ENCODE measurements at places on chromosomes 2 and 18.

- DNase-seq, result no peak
These were observed 7.9 kb downstream of the IL1RN start for GRCh38 chr2:113135317-113135716.

GRCh38 chr2:48059975-48060374 lies 153.7 kb upstream of the FBXO11 start:
- no peak for DNase-seq

DNA sequence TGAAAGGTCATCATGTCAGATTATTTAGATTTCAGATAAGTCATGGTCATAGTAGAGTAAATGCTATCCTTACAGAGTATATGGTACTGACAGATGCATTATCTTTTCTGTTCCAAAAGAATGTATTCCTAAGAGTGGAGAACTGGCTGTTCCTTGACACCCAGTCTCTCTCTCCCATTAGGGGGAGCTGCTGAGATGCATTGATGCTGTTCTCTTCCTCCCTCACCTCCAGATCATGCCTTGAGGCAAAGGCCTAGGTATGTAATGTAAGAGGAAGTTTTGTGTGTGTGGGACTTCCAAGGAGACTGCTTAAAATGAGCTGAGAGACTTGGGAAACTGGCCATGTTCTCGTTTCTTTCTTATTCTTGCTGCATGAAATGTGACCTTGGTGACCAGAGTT lies 979.5 kb upstream of the CELF4 start:
- no peak for DNase-seq

GRCh38 chr18:293536-293935 lies 25.7 kb upstream of the THOC1 start:
- DNase-seq, result no peak

- no peak for DNase-seq
These were observed 34.4 kb downstream of the ATP8B1 start for GRCh38 chr18:57768537-57769326.

DNA sequence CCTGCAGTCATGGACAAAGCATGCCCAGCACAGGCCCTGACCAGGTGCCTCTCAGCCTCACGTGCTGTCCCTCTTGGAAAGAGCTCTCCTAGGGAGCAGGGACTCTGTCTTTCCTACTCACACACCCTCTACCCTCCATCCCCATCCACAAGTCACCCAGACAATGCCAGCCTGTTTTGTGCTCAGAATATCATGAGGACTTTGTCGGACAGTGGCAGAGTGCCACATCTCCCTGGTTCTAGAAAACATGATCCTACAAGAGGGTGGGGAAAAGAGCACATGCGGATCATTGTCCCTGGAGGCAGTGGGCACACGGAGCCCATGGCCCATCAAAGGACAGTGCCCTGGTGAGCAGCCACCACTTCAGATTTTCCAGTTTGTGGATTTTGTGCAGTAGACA lies 3.7 kb upstream of the MAL start:
- DNase-seq, result peak; percentile 90

GRCh38 chr18:23495723-23496440 lies 7.4 kb upstream of the RMC1 start:
- no peak for DNase-seq

DNA sequence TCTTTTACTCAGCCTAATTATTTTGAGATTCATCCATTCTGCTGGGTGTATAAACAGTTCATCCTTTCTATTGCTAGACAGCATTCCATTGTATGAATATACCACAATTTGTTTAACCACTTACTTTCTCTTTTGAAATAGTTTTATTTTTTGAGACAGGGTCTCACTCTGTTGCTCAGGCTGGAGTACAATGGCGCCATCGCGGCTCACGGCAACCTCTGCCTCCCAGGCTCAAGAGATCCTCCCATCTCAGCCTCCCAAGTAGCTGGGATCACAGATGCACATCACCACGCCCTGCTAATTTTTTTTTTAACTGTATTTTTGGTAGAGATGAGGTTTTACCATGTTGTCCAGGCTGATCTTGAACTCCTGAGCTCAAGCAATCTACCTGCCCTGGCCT lies 54.5 kb downstream of the USP37 start:
- no peak for DNase-seq

- no peak for DNase-seq
These were observed 34.3 kb downstream of the TWIST2 start for GRCh38 chr2:238882082-238882755.

DNA sequence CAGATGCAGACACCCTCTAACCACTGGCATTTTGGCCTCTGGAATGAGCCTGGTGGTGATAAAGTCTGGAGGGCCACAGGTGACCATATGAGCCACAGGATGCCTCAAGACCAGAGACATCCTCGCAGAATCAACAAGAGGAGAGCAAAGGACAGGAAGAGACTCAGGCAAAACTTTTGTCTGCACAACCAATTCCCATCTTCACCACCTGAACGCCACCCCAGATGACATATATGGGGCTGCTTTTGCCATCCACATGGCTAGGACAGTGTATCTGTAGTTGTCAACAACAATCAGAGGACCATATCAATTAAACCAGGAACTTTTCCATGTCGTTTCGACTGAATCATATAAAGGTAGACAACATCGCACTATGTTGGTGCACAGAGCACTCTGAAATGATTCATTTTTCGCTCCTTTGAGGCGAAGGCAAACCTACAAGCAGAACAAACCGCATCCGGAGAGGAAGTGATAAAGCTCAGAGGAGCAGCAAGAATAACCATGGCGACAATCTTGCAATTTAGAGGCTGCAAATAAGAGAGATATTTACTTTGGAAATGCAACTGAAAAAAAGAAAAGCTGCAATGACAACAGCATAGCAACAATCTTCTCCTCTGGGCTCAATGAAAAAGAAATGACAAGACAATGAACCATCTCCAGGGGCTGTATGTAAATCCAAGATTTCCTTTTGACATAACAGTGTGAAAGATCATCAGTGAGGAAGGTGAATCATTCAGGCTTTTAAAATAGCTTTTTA lies 204.5 kb downstream of the ARL4C start:
- DNase-seq, result no peak

- DNase-seq, result no peak
These were observed 250.7 kb upstream of the SALL3 start for GRCh38 chr18:78728784-78729467.

GRCh38 chr18:80105369-80106167 lies 3.5 kb upstream of the ADNP2 start:
- no peak for DNase-seq

DNA sequence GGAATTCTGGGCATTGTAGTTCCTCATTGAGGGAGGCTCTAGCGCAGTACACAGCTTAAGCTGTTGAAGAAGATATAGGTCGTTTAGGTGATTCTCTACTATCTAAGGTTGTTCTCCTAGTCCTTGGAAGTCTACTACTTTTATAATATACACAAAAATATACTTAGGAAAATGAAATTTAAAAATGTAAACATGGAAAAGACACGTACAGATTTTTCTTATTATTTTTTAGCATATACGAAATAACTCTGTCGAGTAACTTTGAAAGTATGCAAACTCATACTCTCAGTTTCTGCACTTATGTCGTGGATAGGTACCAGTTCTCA lies 272 bp upstream of the FASTKD1 start:
- no peak for DNase-seq

- no peak for DNase-seq
These were observed 41.9 kb downstream of the C2orf76 start for GRCh38 chr2:119324685-119325270.

DNA sequence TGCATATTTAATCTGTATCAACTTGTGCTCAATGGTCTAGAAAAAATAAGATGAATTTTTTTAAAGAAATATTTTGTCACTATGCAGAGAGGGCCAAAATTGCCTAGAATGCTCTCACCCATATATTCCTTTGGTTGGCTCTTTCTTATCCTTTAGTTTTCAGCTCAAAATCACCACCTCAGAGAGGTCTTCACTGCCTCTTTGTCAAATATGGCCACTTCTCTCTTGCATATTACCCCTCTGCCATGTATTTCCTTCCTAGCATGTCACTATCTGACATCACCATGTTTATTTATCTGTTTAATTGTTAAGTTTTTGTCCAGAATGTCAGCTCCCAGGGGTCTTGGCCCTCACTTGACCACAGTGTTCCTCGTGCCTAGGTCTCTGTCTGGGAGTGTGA lies 535.2 kb upstream of the CDH2 start:
- DNase-seq, result no peak

DNA sequence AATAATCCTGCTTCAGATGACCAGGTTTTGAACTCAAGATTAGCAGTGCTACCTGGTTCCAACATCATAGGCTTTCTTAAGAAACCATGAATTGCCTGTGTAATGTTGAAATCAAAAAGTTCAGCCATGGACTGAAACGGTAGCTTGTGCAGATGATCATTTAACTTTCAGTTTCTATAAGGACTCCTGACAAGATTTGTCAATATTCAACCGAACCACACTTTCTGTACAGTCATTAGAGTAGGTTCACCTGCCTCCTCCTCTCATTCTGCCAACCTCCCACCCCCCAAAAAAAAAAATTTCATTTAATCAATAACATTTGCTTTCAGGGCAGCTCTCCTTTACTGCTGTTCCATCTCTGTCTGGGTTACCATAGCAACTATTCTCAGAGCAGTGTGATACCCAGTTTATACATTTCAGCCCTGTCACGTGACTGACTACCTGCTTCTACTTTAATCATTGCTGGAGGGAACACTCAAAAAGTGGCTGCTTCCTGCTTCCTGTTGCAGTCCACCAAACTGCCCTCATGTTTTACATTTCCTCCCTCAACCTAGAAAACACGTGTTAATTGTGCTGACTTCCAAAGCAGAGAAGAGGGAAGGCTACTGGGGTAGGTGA lies 275.5 kb downstream of the SS18 start:
- DNase-seq, result peak; percentile 23

DNA sequence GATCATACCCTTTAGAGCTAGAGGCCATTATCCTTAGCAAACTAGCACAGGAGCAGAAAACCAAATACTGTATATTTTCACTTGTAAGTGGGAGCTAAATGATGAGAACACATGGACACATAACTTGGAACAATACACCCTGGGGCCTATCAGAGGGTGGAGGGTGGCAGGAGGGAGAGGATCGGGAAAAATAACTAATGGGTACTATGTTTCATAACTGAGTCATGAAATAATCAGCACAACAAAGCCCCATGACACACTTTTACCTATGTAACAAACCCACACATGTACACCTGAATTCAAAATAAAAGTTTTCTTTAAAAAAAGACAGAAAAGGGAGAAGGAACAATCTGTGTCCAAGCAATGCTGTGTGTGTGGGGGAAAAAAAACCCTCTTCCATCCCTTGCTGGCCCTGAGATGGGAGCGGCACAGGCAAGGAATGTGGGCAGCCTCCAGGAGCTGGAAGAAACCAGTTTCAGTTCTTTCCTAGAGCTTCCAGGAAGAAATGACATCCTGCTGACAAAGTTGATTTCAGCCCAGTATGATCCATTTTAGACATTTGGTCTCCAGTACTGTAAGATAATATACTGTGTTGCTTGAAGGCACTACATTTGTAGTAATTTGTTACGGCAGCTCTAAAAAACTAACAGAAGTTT lies 458.7 kb upstream of the CNTNAP5 start:
- DNase-seq, result no peak

DNA sequence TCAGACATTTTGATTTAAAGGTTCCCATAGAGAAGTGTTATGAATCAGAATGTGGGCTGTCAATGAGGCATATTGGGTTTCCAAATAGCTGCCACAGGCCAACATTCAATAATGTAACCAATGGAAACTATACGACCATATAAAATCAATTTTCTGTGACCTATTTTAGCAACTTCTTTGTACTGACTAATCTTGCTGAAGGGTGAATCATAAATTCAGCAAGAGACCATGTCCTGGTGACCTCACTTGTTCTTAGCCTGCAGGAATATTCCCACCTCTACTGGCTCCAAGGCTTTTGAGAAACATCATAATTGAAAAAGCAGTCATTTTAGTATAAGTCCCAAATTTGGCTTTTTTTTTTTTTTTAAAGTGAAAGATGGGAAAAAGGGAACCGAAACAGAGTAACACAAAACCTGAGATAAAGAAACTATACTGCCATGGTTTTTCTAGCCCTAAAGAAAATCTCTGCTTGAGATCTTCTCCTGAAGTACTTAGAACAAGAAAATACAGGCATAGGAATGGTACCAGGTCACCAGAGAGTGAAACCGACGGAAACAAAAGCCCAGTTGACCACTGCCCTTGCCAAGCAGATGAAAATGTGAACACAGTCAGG lies 32.1 kb downstream of the PLEKHM3 start:
- no peak for DNase-seq

GRCh38 chr2:20213651-20214565 lies 11.0 kb downstream of the SDC1 start:
- DNase-seq, result no peak

- no peak for DNase-seq
These were observed 96.2 kb downstream of the GALNT3 start for GRCh38 chr2:165697748-165698443.

DNA sequence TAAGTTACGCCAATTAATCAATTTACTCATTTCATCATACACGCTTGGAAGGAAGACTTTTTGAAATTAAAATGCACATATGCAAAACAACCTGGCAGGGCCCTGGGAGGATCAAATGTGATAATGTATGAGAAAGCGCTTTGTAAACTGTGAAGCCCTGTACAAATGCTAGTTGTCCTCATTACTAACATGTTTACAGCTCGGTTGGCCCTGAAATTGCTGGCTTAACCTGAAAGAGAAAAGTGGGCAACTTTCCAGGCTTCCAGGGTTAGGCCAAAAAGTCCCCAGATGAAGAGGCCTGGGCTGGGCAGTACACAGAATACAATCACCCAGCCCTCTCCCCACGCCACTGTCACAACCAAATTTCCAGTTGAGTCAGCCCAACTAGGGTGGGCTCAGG lies 60.2 kb downstream of the DNMT3A start:
- DNase-seq, result no peak

DNA sequence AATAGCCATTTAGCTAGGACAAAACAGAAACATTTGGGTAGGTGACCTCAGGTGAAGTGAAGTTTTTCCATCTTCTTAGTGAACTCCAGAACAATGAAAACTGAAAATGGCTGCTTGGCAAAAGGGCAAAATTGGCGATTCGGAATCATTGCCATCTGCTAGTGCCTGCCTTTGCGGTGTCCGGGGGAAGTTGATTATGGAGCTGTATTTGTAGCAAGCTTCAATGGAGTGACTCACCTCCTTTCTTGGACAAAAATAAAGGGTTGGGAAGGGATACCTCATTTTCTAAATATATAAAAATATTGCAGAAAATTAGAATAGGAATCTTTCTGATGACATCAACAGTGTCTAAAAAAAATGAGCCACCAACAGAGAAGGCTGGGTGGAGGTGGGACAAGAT lies 460.5 kb downstream of the TGIF1 start:
- DNase-seq, result no peak

GRCh38 chr18:15198116-15198389 lies 450.1 kb downstream of the ANKRD30B start:
- DNase-seq, result peak; percentile 0

DNA sequence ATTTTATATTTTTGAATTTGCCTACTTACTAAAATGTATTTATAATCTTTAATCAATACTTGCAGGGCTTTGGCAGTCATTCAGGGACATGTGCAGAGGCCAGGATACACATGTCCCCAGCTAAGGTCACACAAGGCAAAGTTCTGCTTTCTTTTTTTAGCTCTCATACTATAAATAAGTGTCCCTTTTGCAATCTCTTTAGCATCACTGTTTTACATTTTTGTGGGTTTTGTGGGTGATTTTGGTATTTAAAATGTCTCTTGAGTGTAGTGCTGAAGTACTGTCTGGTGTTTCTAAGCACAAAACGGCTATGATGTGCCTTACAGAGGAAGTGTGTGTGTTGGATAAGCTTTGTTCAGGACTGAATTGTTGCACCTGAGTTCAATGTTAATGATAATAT lies 309.0 kb upstream of the GULP1 start:
- DNase-seq, result no peak

GRCh38 chr2:170695521-170696410 lies 19.4 kb upstream of the SP5 start:
- DNase-seq, result no peak

- DNase-seq, result no peak
These were observed 159.2 kb upstream of the RAB12 start for GRCh38 chr18:8450013-8450412.

All from putamen (tissue), 1 donor.